ENCODE measurements at places on chromosomes 7 and 10. TPM values are rescaled to one million over a fixed set of nuclear protein-coding genes. Genes with fewer than 3 reads are reported as not detected.

DNA sequence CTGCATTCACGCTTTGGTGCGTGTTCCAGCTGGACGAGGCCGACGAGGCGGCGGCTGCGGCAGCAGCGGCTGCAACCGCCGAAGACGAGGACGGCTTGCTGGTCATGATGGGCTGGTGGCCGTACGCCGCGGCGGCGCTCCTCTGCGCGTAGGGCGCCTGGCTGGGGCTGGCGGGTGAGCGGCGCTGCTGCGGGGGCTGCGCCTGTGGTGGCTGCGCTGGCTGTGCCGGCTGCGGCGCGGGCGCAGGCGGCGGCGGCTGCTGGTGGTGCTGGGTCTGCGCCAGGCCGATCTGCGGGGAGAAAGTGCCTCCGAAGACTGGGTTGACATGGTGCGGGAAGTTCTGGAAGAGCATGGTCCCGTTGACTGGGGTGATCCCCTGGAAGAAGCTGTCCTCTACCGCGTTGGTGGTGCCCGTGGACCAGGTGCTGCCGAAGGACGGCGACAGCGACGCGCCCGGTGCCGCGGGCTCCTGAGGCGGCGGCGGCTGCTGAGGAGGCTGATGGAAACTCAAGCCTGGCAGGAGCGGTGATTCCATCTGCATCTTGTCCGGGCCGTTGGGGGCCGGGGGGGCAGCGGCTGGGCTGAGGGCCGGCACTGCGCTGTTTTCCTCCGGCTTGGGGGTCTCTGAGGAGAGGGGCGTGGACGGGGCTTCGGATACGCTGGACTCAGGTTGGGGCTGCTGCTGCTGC lies 51.1 kb downstream of the CPEB3 start:
- no peak for DNase-seq

The TRIM50 gene
- not detected for total RNA-seq

The GALNT17 gene
- total RNA-seq: 2.2 TPM

The PRXL2A gene
- 448 TPM for total RNA-seq

- no peak for DNase-seq
These were observed 708.4 kb downstream of the POM121L12 start for GRCh38 chr7:53743697-53744402.

DNA sequence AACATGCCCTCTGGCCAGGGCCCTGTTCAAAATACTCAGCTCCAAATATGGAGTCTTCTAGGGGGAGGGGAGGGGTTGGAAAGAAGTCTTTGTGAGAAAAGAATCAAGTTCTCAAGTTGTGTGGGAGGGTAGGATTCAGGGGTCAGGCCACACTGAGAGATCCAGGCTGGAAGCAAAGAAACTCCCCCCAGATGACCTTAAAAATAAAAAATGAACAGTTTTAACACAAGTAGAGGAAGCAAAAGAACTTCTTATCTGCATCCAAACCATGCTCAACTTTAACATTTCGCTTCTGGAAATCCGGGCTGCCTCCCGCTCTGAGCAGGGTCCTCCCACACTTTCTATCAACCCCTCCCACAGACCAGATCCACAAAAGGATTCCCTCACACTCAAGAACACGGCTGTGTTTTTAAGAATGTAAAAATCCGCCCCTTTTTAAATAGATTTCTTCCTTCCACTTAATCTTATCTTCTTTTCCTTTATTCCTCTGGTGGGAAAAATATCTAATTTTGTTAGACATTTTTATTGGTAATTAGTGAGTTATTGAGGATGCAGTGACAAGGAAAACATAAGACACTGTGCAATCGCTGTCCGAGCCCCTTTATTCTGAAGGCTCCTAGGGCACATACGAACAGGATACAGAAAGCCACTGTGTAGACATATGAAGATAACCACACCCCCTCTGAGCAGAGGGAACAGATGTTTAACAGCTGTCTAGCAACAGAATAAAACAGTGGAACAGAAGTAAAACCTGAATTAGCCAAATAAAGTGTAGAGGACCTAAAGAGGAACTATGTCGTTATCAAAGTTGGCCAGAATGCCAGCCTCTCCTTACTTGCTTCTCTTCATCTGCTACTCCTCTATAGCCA lies 43.8 kb downstream of the CYTH3 start:
- no peak for DNase-seq

DNA sequence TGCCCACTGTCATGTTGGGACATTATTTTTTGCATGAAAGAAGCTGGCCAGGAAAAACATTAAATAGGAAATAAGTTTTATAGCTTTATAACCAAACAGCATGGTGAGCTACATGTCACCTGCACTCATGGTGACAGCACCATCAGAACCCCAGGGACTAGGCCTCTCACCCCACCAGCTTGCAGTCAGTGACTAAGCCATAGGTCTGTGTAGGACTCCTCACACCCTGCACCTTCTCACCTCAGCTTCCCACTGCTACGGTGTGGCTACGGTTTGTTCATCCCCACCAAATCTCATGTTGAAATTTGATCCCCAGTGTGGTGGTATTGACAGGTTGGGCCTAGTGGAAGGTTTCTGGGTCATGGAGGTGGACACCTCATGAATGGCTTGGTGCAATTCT lies 161.3 kb upstream of the VIPR2 start:
- DNase-seq: no peak

DNA sequence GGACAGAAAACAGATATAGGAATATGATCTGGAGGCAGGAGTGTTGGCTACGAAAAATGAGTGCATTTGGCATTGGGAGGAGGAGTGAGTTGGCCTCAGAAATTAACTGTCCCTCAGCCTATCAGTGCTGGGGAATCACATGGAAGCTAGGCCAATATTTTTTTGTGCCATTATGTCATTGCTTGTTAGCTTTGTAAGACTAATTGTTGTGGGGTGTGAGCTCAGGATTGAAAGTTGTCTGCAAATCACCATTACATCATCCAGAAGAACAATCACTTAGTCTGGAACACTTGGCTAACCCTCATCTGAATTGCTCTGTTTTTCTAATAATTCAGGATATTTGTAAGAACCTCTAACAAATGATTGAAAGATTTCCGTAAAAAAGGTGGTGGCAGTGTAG lies 45.2 kb upstream of the SEMA3D start:
- no peak for DNase-seq

- no peak for DNase-seq
These were observed 25.8 kb upstream of the SH2B2 start for GRCh38 chr7:102260856-102261255.

GRCh38 chr7:105673367-105674084 lies 92.2 kb upstream of the EFCAB10 start:
- no peak for DNase-seq

The PRKAR2B gene
- total RNA-seq: 411 TPM

The FAM237B gene
- 0.09 TPM for total RNA-seq

GRCh38 chr7:137634356-137634755 lies 212.4 kb downstream of the DGKI start:
- no peak for DNase-seq

The SSC4D gene
- total RNA-seq: 4.0 TPM

The ACSL5 gene
- 39.7 TPM for total RNA-seq

DNA sequence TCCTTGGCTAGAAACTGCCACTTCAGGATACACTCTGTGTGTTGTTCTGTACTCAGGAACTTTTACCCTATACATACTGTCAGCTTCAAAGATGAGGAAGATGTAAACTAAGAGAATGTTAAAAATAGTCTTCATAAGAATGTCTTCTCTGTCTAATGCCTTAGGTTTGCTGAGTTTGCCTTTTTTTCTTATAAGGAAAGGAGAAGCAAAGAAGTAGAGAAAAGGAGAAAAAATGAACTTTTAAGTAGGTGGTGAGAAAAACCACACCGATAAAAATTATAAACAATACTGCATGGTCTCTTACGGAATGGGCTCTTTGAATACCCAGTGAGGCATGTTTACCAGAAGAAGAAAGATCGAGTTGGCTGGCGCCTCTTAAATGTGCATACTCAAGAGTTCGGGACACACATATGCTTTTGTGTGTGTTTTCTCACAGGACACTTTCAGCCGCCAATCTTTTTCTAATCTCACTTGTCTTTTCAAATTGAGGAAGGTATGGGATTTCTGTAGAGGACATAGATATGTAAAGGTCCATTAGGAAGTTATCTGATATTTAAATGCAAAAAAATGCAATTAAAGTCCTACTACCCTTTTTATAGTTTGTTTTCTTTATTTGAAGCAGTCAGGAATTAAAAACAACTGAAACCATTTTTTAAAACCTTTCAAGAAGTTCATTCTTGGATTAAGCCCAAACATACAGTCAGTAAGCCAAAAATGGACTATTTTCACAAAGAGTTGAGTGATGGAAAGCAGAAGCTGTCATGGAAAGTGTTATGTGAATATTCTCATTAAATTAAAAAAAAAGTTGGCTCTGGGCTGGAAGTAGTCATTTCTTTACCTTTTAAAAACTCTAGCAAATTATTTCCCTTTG lies 100.6 kb upstream of the MDFIC start:
- DNase-seq: no peak

DNA sequence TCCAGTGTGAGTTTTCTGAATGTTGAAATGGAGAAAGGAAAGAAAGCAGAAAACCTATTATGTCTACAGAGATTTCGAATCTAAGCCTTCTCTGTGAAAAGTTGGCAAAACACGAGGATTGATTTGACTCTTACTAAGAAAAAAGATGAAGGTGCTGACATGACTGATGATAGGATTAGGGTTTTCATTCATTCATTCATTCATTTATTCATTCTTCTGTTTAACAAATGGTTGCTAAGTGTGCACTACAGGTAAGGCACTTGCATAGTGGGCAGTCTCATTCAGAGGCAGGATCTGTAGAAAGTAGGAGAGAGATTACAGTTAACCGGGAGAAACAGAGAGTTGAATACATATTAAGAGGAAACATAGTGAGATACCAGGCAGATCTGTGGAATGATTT lies 137.1 kb downstream of the ZNF365 start:
- no peak for DNase-seq

The VENTX gene
- total RNA-seq: 3.8 TPM

GRCh38 chr10:76961841-76962240 lies 675.8 kb downstream of the KCNMA1 start:
- no peak for DNase-seq

The TET1 gene
- total RNA-seq: 5.9 TPM

The COBL gene
- total RNA-seq: 1.1 TPM

The PIP gene
- total RNA-seq: not detected

- DNase-seq: no peak
These were observed 73.8 kb upstream of the TMEM106B start for GRCh38 chr7:12137283-12137682.

GRCh38 chr10:83367036-83367435 lies 772.3 kb upstream of the GHITM start:
- DNase-seq: no peak

- no peak for DNase-seq
These were observed 21.5 kb downstream of the BTAF1 start for GRCh38 chr10:91944880-91945630.

DNA sequence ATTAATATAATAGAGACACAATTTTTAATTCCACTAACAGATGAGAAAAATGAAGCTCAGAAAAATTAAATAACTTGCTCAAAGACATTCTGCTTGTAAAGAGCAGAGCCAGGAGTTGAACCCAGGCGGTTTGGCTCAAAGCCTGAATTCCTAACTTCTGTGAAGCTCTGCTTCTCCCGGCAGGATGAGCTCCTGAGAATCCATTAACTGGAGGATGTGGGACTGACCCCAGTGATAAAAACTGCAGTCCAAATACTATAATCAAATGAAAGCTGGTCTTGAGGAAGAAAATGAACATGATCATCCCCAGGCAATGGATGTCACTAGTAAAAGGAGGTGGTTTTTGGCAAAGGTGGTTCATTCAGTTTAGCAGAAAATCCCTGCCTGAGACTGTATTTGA lies 898.2 kb downstream of the CCSER2 start:
- no peak for DNase-seq

DNA sequence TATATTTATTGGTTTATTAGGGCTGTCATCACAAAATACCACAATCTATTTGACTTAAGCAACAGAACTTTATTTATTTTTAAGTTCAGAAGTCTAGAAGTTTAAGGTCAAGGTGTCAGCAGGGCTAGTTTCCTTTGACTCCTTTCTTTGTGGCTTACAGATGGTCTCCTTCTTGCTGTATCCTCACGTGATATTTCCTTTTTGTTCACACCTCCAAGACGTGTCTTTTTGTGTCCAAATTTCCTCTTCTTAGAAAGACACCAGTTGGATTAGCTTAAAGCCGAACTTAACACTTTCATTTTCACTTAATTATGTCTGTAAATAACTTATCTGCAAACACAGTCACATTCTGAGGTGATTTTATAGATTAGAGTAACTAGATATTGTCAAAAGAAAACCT lies 631.4 kb upstream of the POT1 start:
- DNase-seq: no peak

GRCh38 chr7:110534241-110534931 lies 556.5 kb upstream of the LRRN3 start:
- no peak for DNase-seq

DNA sequence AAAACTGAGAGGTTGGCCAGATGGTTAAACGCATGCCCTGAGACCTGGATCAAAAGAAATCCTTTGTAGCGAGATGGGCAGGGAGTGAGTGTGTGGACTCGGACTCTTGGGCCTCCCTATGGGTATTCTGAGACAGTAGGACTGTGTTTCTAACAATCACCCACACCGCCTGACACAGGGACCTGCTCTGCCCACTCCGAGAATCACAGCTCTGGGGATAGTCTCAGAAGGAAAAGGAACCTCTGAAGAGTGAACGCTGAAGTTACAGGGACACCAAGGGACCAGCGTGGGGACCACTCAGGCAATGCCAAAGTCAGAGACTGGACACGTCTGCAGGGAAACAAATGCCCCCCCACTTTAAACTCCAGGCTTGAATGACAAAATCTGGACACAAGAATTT lies 242.1 kb upstream of the TCERG1L start:
- DNase-seq: no peak
